ENCODE measurements at places on chromosomes 7 and 10. TPM values are rescaled to one million over a fixed set of nuclear protein-coding genes. Genes with fewer than 3 reads are reported as not detected.

ADK gene
- total RNA-seq: 13.7 TPM

HOXA1 gene
- total RNA-seq: 0.49 TPM

AGAP3 gene
- 63.9 TPM for total RNA-seq

MINDY4 gene
- 2.6 TPM for total RNA-seq

CDHR1 gene
- total RNA-seq: 0.13 TPM

PILRA gene
- 0.06 TPM for total RNA-seq

TES gene
- total RNA-seq: 105 TPM

NUDT13 gene
- 1.4 TPM for total RNA-seq

GIMAP1 gene
- total RNA-seq: 26.7 TPM
